ENCODE measurements at places on chromosomes 2 and 18. TPM values are rescaled to one million over a fixed set of nuclear protein-coding genes. Genes with fewer than 3 reads are reported as not detected.

DNA sequence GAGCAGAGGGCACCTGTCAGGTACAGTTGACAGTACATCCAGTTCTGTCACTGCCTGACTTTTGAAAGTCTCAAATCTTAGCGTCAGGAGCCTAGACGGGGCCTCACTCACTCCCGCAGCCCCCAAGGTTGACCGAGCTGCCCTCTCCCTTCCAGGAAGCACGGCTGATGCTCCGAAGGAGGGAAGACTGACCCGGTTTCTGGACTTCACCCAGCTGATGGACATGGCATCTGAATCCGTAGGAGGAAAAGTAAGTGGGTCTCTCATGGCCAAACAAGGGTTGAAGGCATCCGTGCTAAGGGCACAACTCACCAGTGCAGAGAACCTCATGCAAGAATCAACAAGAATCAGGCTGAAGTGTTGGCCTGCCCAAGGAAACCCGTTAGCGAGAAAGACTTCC lies 12.9 kb downstream of the ALLC start:
- DNase-seq = no peak

DNA sequence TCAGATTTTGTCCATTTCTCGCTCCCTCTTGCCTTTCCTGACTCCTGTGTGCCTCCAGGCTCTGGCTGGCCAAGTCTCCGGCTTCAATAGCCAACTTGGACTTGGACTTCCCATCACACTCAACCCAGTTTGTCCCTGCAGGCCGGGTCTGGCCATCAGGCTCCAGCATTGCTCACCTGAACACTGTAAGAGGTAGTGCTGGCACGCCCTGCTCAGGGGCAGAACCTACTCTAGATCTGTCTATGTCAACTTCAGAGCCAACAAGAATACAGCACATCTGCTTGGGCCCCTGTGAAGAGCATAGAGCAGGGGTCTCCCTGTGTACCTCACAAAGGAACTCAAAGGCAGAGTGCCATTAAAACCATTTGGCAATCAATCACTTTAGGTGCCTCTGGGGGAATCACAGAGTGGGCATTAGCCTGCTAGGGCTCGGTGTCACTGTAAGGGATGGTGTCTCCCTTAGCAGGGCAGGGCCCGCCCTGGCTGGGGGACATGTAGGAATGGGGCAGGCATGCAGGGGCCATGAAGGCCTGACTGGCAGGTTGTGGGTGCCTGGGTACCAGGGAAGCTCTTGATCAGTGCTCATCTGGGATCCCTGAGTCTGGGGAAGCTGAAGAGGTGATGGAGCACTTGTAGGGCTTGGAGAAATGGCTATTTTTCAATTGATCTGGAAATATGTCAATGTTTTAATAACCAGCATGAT lies 325.9 kb downstream of the CLIP4 start:
- DNase-seq = no peak

GRCh38 chr2:191573216-191573615 lies 104.7 kb upstream of the NABP1 start:
- DNase-seq = no peak

- peak; percentile 57 for DNase-seq
Observed at GRCh38 chr2:172437419-172438341, 10.3 kb downstream of the ITGA6 start.

DNA sequence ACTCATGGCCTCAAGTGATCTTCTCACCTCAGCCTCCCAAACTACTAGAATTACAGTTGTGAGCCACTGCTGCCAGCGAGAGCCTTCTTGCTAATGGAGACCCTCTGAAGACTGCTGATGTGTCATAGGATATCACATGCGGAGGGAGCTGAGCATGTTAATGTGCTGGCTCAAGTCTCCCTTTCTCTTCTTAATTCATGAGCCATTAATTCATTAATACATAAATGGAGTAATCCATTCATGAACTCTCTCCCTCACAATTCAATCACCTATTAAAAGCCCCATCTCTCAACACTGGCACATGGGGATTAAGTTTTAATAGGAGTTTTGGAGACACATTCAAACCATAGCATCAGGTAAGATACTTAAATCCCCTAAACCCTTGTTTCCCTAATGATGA lies 54.8 kb downstream of the SYT4 start:
- no peak for DNase-seq

DNA sequence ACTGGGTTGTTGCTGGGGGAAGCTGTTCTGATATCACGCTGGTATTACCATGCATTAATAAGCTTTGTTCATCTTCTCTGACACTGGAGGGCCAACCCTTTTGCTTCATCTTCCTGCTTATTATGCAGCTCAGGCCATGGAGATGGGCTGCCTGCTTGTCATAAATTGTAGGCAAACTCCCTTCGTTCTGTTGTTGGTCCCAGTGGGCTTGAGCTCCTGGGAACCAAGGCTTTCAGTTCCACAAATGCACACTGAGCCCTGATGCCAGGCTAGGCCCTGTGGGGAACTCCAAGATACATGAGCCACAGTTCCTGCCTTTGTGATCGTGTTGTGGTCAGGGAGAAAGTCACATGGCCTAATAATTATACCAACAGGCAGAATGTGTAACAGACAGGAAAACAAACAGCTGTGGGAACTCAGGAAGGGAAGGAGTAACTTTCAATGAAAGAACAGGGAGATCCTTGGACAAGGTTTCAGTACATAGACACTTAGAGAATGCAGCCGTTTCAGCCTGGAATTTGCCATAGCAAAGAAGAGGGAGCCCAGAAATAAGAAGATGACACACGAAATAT lies 49.0 kb upstream of the BCL2L11 start:
- peak; percentile 92 for DNase-seq

- DNase-seq = peak; percentile 63
Observed at GRCh38 chr2:216210701-216211540, 101.8 kb downstream of the XRCC5 start.

DNA sequence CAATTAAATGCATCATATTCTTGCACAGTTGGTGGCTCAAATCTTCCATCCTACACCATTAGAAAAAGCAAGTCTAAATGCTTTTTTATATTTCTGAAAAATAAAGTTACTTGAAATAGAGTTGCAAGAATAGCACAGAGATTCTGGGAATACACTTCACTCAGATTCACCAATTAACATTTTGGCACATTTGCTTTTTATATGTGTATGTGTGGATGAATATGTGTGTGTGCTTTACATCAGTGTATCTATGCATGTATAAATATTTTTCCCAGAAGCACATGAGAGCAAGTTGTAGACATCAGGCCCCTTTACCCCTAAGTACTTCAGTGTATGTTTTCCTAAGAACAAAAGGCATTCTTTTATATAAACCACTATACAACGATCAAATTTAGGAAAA lies 27.6 kb upstream of the MSH2 start:
- DNase-seq = no peak

DNA sequence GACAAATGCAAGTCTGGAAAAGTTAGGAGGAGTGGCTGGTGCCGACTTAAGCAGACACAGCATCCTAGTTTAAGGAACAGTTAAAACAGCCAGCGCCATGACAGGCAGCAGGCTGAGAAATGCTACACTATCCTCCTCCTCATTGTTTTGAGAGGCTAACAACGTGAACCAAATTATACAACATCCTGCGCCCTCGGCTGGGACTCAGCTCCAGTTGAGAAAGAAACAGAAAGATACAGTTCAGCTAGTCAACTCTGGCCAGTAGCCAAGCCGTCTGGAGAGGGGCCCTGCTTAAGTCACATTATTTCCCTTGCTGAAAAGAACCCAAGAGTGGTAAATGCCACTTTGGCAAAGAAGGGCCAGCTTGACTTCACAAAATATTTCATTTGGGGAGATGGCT lies 90.2 kb downstream of the BCL11A start:
- no peak for DNase-seq

- DNase-seq = no peak
Observed at GRCh38 chr2:189128970-189129369, 50.6 kb downstream of the COL5A2 start.

GRCh38 chr2:121903037-121903689 lies 147.7 kb downstream of the TSN start:
- no peak for DNase-seq

DNA sequence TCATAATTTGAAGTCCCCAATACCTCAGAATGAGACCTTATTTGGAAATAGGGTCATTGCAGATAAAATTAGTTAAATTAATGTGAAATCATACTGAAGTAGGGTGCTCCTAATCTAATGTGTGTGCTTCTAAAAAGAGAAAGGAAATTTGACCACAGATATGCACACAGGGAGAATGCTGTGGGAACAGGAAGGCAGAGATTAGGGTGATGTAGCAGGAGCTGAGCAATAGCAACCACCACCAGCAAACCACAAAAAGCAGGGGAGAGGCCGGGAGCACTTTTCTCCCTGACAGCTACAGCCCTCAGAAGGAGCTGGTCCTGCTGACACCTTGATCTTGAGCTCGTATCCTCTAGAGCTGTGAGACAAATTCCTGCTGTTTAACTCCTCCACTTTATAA lies 24.6 kb upstream of the SCG2 start:
- DNase-seq = peak; percentile 90

DNA sequence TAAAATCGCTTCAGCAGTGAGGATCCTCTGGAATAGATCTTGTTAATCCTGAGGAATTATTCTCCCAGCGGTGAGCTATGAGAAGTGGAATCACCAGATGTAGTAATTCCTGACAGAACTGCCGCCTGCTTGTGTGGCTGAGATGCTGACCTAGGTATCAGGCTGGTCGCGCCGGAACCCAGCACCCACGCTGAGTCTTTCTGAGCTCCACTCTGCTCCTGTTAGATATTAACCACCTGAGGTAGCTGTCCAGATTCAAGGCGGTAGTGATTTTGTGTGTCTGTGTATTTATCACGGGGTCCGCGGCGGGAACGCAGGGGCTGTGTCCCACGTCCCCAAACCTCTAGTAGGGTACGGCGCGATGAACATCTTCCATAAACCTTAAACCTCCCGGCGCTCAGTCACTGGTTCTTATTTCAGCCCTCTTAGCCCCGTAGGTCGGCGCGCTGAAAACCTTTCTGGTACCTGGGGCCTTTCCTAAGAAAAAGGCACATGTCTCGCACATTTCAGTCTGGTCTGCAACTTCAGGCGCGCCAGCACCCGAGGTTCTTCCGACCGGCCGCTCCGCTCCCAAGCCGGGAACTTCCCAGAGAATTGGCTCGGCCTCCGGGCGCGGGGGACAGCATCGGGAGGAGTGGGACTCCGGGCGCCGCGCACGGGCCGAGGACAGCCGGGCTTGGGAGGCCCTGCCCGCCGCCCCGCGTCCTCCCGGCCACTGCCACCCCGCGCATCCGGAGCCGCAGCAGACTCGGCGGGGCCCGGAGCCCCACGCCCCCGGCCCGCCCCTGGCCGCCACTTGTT lies 542 bp upstream of the CNNM3 start:
- DNase-seq = peak; percentile 15

DNA sequence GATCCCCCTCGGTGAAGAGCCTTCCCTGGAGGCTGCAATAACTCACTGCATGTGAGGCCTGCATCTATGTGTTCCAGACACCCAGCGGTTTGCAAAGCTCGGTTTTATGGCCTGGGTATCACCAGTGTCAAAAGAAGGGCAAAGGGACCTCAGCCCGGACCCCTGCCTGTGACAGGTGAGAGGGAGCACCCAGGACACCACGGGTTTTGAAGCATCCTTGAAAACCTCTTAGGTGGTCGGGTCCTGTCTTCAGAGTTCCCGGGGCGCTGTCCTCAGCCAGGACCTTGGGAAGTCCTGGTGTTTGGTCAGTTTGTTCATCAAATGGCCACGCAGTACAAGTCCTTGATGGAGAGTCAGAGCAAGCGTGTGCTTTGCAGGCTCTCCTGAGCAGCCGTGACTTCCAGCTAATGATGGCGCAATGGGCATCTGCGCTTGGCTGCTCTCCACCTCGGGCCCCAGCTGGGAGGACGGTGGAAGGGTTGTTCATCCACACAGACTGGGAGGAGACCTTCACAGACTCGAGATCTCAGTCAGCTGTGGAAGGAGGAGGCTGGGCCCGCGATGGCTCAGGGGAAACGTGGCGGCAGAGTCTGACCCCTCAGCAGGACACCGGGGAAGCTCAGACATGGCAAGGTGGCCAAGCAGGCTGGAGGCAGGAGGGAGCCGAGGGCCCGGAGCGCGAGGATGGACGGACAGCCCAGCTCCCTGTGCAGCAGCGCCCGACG lies 113.1 kb upstream of the GPC1 start:
- no peak for DNase-seq

DNA sequence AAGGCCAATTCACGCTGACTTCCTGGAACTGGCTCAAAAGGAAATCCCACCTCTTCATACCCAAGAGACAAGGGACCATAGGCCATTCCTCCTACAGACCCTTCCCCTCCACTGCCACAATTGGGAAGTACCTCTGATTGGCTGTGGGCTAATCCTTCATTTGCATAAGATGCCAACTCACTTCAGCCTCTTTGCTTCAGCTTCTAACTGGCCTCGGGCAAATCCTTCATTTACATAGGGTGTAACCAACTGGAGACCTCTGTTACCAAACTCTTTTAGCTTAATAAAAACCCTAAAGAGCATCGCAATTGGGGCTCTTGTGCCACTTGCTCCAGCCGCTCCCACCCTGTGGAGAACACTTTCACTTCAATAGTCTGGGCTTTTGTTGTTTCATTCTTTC lies 38.2 kb downstream of the MC2R start:
- no peak for DNase-seq

- DNase-seq = no peak
Observed at GRCh38 chr2:60318544-60318943, 234.9 kb downstream of the BCL11A start.

- no peak for DNase-seq
Observed at GRCh38 chr2:219060821-219061791, at the start of gene IHH. Gene IHH (minus strand): TSS chr2:219060921. CDS start chr2:219060467, 454 bp downstream.

The ACKR3 gene
- 2.7 TPM for total RNA-seq

The ZNF396 gene
- total RNA-seq = 1.7 TPM

The DOK6 gene
- 0.52 TPM for total RNA-seq

The ITPRIPL1 gene
- total RNA-seq = 1.3 TPM

Measured in M059J (cell line).